ENCODE measurements at places on chromosomes 16 and 17.

GRCh38 chr16:77760800-77761199, 27.6 kb upstream of the VAT1L start:
- no peak for DNase-seq

DNA sequence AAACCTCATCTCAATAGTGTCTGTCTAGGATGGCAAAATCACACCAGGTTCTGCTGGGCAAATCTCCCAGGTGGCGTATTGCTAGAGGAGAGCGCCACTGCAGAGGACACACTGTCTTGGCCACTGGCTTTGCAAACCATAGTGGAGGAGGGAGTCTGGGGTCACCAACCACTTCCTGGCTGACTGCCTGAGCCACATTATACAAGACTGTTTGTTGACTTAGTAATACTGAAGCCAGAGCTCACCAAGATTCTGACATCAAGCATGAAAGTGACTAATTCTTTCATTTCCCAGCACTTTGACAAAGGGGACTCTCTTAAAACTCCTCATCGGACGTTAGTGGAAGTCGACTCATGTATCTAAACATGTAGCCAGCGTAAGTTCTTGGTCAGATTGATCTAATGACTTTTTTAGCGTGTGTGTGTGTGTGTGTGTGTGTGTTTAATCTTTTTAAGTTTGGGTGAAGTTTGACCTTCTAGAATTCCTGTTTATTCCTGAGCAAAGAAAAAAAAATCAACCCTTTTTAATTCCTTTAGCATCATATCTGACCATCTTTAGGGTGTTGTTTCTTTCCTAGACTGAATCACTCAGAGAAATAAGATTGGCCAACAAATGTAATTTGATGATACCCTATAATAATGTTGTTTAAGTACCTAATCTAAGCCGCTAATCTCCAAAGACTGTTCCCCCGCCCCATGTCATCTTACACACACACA, 13.7 kb downstream of the PITPNC1 start:
- peak; percentile 74 for DNase-seq

GRCh38 chr17:41722231-41722630, 10.1 kb downstream of the GAST start:
- DNase-seq = no peak

DNA sequence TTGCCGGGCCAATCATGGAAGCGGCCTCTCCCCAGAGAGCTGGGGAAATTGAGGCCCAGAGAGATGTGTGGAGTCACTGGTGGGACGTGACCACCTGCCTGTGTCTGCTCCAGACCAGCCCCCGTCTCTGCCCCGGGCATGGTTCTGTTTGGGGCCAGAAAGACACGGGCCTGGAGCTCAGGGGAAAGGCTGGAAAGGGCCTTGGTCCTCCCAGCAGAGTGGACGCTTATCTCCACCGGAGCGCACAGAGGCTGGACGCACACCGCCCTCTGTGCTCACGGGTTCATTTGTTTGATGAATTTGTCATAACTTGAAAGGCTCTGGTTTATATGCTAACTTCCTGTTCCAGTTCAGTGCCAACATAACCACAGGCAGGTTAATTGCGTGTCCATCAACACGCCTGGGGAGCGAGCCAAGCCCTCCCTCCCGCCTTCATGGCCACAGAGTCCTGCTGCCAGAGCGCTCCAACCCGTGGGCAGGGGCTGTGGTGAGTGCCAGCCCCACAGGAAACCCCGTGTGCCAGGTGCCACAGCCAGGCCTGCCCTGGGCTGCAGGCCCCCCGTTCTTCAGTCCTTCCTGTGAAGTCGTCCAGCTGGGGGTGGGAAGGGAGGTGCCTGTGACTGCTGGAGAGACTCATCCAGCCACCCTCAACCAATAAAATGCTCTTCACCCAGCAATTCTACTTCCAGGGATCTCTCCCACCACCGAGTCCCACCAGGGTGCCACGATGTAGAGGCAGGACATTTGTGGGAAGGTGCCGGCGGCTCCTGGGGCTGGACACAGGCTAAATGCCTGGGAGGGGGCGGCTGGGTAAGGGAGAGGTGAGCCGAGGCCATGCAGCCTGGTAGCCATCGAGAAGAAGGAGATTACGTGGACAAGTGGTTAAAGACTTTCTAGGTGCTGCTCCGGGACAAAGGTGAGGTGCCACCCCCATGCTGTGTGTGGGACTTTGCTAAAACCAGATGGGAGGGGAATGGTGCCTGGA, 29.4 kb upstream of the BAHCC1 start:
- no peak for DNase-seq

DNA sequence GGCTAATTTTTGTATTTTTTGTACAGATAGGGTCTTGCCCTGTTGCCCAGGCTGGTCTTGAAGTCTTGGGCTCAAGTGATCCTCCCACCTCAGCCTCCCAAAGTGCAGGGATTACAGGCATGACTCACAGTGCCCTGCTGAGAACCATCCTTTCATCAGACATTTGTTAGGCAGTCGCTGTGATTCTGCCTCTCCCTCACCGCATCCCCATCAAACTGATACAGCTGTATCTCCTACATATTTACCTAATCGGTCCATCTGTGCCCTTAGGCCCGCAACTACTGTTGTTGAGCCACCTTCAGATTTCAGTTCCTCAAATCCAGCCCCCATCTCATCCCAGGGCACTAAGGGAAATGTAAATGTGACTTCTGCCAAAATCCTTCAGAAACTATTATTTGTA, 2.0 kb upstream of the SLC43A2 start:
- DNase-seq = no peak

DNA sequence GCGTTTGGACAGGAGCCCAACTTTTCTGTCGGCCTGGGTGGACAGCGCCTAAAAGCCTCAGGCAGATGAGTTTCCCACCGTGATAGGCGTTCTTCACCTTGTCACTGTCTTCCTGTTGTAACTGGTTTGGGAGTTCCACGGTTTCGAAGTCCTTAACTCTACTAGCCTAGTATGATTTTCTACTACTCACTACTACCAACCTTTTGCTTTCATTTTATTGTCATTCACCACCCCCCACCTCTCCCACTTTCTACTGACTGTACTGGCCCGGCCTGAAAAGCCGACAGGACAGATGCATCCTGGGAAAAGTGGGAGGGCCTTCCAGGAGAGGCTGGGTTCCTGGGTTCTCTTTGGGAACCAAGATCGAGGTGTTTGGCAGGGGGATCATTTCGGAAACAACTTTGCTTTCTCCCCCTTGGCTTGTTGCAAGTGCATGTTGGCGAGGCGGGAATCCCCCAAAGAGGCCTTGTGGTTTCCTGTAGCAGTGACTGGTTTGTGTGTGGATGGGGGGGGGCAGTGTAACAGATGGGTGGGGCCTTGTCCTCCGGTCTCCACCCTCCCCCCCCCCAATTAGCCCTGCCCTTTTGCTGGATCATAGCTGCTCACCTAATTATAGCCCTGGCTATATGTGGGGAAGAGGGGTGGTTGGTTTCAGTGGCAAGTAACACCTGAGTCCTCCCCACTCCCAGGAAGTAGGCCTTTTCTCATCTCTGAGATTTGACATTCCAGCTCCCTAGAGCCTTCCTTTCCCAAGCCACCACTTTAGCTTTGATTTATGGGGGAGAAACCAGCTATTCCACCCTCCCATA, 1.4 kb downstream of the EIF5A start:
- DNase-seq = peak; percentile 60

DNA sequence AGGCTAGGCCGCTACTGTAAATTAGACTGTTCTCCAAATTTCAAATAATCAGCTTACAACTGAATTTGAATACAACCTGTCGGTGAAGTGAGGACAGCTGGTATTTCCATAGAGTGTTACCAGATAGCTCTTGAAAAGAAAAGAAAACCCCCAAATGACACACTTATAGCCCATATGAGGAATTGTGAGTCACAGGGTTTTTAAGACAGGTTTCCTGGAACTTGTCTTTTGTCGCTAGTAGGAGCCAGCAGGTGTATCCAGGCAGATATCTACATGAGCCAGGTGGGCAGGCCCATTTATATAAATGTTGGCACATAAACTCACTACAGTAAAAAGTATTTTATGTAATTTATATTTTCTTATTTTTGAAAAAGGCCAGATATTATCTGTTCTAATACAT, 24.0 kb downstream of the TNRC6A start:
- DNase-seq = no peak

DNA sequence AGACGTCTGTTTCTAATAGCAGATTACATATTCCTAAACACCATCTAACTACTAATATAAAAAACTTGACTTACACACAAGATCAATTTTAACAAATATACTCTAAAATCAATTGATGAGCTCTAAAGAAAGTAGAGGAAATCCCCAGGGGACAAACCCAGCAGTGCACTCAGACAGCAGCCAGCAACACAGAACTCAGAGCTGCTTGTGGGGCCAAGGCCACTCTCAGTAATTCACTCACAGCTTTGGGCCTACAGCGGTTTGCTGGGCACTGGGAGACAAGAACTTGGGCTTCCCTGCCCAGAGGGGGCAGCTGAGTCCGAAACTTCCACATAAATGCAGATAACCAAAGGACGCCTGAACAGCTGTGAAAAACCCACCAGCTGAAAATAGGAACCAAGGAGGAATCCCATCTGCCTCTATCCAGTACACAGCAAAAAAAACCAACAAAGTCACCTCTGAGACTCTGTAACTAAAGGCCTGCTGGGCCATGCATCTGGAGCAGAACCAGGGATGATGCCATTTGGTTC, 21.4 kb downstream of the NPLOC4 start:
- no peak for DNase-seq

DNA sequence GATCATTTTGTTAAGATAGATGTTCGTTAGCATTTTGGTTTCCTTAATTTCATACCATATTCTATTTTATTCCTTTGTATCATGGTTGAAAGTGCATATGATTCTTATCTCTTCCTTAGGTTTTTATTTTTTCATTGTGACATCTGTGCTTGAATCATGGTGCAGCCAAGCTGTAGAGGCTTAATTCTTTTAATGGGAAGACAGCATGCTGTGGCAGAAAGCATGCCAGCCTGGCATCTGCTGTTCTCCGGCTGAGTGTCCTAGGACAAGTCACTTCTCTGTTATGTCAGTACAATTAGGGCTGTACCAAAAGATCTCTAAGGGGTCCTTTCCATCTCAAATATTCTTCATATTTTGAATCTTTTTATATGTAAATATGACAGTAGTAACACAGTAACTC, 68.5 kb upstream of the PMFBP1 start:
- no peak for DNase-seq

- no peak for DNase-seq
Observed at GRCh38 chr16:21565861-21566669, 33.3 kb upstream of the METTL9 start.

Measured in amniotic stem cell (primary cell).